ENCODE measurements at places on chromosomes 4 and X.

- peak; percentile 38 for DNase-seq
These were observed 206.4 kb downstream of the LDB2 start for GRCh38 chr4:16692046-16692445.

DNA sequence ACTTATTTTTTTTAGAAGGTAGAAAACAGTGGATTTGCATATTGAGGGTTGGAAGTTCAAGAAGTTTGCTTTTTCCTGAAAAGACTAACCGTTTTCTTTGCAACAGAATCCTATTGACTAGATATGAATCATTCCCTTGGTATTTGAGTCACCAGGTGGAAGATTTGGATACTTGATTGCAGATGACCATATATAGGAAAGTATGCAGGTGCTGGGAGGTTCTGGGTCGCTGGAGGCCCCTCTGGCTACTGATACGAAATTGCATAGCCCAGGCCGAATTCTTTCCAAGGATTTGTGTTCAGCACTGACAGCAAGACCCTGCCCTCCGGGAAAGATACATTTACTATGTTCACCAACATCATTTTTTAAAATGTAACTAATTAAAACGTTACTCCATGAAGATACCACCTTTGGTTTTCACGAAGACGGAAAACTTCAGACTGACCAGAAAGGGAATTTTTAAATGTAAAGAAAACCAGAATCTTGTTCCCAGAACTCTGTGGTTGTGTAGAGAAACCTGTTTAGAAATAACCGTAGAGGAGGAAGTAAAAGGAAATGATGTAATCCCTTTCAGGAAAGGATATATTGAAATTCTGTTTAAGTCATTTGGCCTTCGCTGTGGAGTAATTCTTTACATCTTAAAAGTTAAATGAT is 946 bp downstream of the ANXA3 start:
- DNase-seq: no peak

DNA sequence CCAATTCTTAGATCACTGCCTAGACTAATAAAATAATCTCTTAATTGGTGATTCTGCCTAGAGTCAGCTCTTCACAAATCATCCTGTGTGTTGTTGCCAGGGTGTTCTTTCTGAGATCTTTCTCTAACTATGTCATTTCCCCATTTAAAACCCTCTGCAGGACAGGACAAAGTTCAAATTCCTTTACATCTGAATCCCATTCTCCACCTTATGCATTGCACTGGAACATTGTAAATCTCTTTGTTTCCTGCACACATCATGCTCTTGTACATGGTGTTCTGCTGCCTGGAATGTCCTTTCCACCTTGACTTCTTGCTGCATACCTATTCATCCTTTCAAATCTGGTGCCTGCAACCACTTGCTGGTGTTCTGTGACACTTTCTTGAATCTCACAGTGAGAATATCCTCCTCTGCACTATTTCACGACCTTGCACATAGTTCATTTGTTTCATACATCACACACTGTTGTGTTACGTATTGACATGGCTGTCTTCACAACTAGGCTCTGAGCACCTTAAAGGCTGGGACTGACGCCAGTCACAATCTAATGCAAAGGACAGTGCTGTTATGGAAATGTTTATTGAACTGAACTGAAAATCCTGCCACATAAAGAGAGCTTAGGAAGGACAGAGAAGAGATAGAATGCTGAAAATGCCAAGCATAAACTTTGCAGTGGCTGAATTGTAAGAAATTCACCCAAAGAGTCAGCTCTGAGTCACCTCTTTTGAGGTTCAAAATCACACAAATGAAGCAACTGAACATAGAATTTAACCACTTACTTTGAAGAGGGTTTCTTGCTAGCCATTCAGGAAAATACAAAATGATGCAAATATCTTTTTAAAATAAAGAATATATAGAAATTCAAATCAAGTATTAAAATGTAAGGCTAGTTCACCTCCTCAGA is 26.4 kb upstream of the SMIM14 start:
- DNase-seq: peak; percentile 28

DNA sequence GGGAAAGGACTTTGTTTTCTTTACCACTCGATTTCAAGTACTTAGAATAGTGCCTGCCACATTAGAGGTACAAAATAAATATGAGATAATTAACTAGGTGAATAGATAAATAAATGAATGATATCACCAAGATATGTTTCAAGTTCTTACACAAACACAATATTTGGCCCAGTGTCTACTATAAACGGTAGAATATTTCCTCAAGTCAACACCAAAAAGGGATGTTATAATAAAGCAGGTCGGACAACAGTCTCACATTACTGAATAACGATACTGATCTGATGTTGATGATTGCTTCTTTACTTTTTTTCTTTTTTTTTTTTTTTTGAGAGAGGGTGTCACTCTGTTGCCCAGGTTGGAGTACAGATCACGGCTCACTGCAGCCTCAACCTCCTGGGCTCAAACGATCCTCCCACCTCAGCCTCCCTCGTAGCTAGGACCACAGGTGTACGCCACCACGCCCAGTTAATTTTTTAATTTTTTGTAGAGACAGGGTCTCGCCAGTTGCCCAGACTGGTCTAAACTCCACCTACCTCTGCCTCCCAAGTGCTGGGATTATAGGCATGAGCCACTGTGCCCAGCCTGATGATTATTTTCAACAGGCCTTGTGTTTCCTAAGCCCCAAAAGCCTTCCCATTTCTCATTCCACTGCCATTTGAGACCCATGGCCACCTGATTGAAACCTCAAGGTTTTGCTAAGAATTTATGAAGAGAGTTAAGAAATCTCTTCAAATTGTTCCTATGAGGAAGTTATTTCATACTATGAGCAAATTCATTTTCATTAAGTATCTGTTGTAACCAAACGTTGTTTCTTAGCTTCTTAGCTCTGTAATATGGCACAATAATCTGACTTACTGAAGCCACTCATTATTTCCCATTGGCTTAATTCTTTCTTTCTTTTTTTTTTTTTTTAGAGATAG is 2.3 kb downstream of the MANBA start:
- DNase-seq: no peak

- DNase-seq: no peak
These were observed 393.5 kb upstream of the PITX2 start for GRCh38 chr4:111016416-111016815.

DNA sequence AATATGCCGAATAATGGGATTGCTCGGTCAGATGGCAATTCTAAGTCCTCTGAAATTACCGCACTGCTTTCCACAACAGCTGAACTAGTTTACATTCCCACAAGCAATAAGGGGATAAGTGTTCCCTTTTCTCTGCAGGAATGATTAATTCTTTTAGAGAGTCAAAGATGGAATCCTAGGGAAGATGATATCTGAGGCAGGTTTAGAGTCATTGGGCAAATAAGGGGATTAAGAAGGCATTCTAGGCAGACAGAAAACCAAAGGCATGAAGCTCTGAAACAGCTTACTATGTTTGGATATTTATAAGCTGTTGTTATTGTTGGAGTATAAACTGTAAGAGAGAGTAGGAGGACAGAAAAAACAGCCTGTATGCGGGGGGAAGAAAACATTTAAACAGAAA is 85.7 kb downstream of the TET2 start:
- DNase-seq: no peak

- DNase-seq: peak; percentile 70
These were observed 2.9 kb downstream of the PDGFRA start for GRCh38 chr4:54231768-54232688.

DNA sequence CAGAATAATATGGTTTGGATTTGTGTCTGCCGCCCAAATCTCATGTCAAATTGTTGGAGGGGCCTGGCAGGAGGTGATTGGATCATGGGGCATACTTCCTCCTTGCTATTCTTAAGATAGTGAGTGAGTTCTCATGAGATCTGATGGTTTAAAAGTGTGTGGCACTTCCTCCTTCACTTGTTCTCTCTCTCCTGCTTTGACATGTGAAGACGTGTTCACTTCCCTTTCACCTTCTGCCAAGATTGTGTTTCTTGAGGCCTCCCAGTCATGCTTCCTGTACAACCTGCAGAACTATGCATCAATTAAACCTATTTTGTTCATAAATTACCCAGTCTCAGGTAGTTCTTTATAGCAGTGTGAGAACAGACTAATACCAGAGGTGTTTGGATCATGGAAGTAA is 325.7 kb upstream of the GIMD1 start:
- DNase-seq: no peak

DNA sequence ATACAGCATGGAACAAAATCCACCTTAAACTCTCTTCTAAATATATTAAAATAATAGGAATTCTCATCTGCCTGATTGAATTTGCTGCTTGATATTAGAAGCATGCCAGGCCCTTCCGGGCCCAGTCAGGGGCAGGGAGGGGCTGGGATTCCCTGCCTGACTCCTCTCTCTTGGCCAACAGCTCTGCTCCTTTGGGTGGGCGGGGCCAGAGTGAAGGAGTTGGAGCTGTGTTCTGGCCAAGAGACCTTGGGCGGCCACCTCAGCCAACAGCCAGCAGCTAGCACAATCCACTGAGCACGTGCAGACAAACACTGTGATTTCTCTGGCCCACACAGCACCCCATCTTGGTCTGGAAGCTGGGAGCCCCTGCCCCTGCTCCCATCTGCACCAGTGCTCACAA is 140.3 kb downstream of the PJA1 start:
- peak; percentile 49 for DNase-seq

- DNase-seq: no peak
These were observed 19.3 kb upstream of the UBA1 start for GRCh38 chrX:47174376-47174775.

All from fibroblast of skin of back (primary cell).